ENCODE measurements at places on chromosomes 7 and 10.

- DNase-seq, result no peak
Observed at GRCh38 chr10:23614483-23614882, 175.6 kb downstream of the OTUD1 start.

DNA sequence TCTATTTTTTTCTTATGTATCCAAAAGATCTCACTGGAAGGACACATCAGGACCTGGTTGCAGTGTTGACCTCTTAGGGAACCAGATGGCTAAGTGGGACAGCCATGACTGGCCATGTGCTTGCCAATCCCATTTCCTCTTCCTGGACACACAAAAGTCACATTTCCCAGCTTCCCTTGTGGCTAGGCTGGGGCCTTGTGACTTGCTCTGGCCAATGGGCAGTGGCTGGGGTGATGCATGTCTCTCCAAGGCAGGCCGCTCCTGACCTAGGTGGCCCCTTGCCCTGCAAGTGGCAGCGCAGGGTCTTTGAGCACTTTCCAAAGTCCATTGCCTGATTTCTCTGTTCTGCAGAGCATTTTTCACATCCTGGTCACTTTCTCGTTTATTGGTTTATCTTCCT, 41.7 kb upstream of the HSPA12A start:
- DNase-seq, result no peak

- DNase-seq, result no peak
Observed at GRCh38 chr10:4622384-4622783, 203.6 kb upstream of the AKR1E2 start.

GRCh38 chr7:134618756-134619530, 27.7 kb upstream of the BPGM start:
- DNase-seq, result no peak

DNA sequence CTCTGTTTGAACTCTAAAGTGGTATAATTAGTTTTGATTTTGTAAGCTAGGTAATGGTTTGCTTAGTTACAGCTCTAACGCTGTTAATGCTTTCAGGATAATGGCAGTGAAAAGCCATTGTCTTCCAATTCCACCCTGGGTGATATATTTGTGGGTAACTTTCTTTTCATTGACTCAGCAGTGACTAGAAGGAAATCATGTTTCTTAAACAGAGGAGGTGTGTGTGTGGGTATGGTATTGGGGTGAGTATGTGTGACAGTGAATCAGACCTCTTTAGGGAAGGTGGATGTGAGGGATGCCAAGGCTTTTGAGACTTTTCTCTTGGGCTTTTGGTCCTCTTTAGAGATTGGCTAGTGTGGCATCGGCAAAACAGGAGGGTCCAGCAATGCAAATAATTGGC, 13.6 kb downstream of the ENTPD7 start:
- DNase-seq, result no peak

- no peak for DNase-seq
Observed at GRCh38 chr10:6343305-6344010, 140.7 kb downstream of the PFKFB3 start.

DNA sequence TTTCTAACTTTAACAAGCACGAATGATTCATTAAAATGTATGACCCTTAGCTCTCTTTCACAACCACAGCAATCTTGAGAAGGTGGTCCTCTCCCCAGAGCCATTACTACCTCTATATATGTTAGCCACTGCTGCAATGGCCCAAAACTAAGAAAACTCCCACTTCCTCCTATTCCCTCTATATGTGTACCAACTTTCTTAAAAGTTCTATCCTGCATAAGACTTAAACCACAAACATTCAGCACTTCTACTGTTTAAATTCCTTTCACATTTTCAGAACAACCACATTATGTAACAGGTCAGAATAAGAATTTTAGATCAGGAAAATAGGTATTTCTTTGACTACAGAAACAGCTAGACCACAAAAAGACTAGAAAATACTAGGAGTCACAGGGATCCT, 36.2 kb downstream of the WASL start:
- no peak for DNase-seq
